ENCODE measurements at places on chromosomes 6 and 20.

GRCh38 chr6:73515204-73515655 lies 5.6 kb downstream of the EEF1A1 start:
- DNase-seq = peak; percentile 60

DNA sequence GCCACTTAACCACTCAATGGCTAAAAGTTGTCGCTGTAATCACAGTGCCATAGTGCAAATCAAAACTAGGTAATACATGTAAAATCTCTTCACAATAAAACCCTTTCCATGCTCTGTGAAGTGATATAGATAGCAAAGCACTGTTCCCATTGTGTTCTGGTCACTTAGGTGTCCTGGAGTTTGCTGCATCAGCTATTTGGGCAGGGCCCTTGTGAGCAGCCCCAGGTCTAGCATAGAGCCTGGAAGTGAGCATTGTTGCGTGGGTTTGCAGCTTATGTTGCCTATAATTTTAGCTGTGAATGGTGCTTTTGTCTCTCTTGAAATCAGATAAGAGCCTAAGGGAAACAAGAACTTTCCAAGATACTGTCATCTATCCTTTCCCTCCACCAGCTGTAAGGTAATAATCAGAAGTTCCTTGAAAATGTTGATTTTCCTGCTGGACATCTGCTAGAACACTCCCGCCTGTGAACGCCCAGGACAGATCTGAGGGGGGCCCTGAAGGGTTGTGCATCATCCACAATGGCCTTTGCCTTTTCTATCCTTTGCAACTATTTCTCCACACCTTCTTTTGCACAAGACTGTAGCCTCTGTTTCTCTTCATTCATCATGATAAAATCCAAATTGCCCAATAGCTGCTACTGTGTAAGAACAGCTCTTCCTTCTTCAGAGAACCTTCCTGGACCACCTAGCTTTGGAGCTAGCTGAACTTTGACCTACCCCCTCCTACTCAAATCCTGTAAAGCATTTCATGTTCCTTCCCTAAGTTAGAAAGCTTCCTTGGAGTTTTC lies 57.0 kb downstream of the TNFAIP3 start:
- no peak for DNase-seq

- DNase-seq = no peak
These were observed 49.8 kb downstream of the RNASET2 start for GRCh38 chr6:166906376-166907044.

DNA sequence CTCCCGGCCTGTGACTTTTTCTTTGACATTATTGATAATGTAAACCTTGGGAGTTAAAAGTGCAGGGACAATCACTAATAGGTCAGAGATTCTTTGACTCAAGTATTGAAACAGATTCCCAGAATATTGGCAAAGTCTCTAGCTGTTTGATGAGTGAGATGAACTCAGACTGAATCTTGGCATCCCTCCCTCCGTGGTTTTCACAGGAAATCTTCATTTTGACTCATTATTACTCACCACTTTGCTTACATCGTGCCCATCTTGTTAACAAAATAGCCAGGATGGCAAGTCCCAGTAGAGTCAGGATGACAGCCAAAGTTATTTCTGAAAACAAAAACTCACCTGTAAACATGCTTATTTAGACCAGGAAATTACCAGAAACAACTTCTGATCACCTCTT lies 2.0 kb downstream of the TSBP1 start:
- DNase-seq = peak; percentile 90

DNA sequence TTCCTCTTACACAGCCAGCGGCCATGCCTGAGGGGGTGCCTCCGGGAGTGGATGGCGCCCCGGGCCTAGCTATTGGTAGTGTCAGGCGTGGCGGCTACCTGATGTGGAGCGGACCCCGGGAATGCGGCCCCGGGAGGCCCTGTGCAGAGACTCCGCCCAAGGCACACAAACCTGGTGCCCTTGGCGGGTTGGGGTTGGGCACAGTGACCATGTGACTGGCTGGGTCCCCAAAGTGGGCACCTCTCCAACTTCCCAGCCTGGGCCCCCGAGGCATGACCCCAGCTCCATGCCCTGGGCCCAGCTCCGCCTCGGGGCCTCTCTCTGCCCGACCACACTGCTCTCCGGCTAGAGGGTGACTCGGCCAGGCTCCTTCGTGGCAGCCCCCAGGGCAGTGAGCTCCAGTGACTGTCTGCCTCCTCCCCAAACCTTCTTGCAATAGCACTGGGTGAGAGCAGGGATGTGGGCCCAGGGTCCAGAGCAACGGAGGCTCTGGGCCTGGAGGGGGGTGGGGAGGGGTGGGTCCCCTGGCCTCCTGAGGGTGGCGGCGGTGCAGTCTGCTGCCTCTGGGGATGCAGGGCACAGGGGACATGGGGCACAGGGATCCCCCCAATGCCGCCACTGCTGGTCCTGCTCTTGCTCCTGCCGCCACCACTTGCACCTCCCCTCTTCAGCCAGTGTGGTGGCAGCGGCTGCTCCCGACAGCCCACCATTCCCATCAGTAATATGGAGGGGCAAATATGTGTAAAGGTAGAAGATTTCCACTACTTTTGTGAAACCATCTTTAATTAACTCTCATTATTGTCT lies 942.9 kb upstream of the EPHA7 start:
- no peak for DNase-seq

- DNase-seq = peak; percentile 64
These were observed 16.6 kb downstream of the CRYBG1 start for GRCh38 chr6:106377061-106377540.

GRCh38 chr6:13383328-13384163 lies 55.2 kb upstream of the TBC1D7 start:
- DNase-seq = peak; percentile 47

- no peak for DNase-seq
These were observed 15.6 kb downstream of the BTN2A1 start for GRCh38 chr6:26473429-26473757.
